ENCODE measurements at places on chromosomes 1 and 21.

GRCh38 chr1:203640723-203641502 lies 14.3 kb downstream of the ATP2B4 start:
- DNase-seq = no peak

- no peak for DNase-seq
Measured at GRCh38 chr1:179053486-179053885, 27.8 kb downstream of the FAM20B start.

GRCh38 chr1:180260541-180260940 lies 30.5 kb downstream of the LHX4 start:
- no peak for DNase-seq

DNA sequence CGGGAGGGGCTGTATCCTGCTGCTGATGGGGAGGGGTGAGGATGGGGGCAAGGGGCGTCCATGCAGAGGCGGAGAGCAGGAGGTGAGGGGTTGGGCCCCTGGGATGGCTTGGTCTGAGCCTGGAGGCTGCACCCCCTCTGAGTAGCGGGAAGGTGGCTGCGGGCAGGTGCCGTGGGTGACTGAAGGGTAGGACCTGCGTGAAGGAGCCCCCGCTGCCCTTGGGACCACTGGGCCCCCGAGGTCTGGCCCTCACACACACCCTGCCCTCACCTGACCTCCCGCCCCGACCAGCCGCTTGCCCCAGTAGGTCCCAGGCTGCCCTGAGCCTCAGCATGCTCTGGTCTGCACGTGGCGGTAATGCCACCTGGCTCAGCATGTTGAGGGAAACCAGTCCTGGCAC lies 12.8 kb upstream of the SKI start:
- no peak for DNase-seq

All from stimulated activated CD8-positive, alpha-beta memory T cell treated with anti-CD3 and anti-CD28 coated beads, Interleukin-4, amount 100 ng/mL, for 4 hours (primary cell).